ENCODE measurements at places on chromosomes 5 and 9.

DNA sequence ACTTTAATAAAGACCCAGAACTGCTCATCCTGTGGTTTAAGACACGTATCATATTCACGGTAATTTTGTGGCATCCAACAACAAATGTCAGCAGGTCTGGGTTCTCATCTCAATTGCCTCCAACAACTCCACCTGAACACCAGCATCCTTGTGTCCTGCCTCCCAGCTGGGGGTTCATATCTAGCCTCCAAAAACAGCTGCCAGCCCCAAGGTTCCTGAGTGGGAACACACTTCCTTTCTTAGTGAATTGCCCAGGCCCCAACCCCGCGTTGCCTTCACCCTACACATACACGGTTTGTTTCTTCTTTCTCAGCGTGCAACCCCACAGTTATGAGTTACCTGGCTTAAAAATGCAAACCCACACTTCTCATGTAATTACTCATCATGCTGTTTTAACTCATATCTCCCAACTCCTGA, 77.9 kb downstream of the SEMA4D start:
- DNase-seq: no peak

DNA sequence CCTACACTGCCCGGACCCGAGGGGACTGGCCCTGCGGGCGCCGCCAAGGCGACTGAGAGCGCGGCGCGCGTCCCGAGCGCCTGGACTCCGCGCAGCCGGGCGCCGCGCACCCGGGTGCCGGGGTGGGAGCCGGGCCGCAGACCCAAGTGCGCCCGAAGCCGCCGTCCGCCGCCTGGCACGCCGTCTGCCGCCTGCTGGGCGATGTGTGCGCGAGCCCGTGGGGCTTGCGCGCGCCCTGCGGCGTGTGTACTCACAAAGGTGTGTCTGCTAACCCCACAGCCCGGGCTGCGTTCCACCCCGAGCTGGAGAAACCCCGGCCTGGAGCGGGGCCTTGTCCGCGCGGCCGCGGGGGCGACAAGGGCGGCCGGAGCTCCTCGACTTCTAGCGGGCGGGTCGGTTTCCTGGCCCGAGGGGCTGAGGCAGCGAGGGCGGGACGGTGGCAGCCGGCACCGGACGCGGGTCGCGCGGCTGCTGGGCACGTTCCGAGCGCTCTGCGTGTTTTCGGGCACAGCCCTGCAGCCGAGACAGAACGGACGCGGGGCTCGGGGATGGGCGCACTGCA, 1.1 kb upstream of the ZSWIM6 start:
- DNase-seq: peak; percentile 45

- no peak for DNase-seq
These were observed 33.4 kb upstream of the TBC1D2 start for GRCh38 chr9:98288881-98289280.

GRCh38 chr5:136332223-136333015, 32.9 kb downstream of the TRPC7 start:
- no peak for DNase-seq

DNA sequence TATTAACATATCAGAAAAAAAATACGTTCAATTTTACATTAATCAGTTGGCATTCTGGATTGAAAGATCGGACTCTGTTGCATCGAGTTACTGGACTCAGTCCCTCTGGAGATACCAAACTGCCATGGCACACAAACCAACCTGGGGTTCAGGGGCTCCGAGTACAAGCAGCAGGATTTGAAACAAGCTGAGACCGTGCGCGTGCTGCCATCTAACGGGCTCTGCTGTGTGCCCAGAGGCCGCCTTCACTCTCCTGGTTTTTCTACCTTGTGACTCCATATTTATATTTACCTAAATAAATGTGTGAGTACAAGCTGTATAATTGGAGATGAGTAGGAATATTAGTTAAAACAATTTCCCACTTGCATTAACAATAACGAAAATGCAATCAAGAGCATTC, 48.2 kb downstream of the ANXA1 start:
- no peak for DNase-seq

DNA sequence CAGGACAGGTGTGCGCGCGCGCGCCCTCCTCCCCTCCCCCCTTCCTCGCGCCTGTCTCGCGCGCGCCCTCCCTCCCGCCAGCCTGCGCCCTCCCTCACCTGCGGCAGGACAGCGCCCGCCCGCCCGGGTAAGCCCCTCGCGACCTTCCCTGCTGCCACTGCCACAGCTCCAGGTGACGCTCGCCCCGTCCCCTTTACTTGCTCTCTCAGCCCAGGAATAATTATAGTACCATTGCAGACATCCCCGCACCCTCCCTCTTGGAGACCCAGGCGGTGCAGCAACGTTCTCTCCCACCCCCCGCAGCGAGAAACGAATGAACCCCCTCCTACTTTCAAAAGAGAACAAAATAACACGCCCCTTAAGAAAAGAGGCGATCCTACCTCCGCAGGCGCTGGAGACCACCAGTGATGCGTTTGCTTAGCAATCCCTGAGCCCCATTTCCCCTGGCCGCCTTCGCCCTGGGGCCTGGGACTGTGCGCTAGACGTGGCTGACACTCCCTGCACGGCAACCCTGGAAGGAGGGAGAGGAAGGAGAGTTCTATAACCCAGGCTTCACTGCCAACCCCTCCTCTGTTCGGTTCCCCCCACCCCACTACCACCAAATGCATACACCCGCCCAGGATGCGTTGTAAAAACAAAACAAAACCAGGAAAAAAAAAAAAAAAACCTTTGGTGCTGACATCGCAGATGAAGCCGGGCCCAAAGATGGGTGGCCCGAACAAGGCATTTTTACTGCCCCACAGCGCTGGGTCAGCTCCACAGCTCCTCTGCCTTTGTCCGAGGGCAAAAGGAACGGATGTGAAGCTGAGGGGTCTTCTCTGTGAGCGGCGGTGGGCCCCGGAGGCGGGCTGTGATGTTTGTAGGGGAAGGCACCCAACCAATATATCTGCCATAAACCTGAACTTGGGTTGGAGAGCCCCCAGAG, 5.6 kb upstream of the PURA start:
- DNase-seq: no peak

DNA sequence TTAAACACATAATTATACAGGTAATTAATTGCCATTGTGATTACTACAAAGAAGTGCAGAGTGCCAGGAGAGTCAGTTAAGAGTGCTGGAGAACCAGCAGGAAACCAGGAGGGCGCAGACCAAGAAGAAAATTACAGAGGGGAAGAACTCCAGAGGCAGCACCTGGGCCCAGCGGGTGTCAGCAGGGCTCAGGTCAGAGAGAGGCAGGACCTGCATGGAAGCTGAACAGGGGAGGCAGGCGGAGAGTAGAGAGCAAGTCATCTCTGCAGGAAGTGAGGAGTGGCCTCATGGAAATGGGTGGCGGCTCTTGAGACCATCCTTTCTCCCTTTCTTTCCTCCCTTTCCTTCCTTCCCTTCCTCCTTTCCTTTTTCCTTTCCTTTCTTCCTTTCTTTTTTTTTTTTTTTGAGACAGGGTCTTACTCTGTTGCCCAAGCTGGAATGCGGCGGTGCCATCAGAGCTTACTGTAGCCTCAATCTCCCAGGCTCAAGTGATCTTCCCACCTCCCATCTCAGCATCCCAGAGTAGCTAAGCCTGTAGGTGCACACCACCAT, 4.0 kb upstream of the ZBTB34 start:
- DNase-seq: no peak

DNA sequence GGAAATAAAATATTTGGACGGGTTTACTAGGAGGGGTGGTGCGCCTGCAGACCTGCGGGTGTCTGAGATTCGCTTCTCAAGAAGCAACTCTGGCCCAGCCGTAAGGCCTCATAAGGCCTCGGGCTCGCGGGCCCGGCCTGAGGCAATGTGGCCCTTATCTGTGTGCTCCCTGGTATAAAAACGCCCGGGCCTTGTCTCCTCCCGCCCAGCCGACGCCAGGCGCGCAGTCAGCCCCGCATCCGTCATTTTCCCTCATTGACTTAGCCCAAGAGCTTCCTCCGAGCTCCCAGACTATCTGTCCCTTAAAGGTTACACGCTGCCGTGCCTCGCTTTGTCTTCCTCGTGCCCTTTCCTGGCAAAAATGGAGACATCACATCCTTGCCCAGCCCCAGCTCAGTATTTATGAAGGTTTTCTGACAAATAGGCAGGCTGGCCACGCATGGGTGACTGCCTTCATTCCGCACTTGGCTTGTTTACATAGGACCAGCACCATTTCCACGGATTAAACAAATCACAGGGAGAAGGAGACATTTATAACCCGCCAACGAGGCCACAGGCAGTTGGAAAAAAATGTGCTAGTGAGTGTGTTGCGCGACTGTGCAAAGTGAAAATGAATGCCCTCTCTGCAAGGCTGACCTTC, 74.5 kb upstream of the TBCA start:
- DNase-seq: no peak

- no peak for DNase-seq
These were observed 24.6 kb upstream of the SLC22A5 start for GRCh38 chr5:132344775-132345514.

Measured in stimulated activated CD8-positive, alpha-beta memory T cell treated with anti-CD3 and anti-CD28 coated beads, Interleukin-4, amount 100 ng/mL, for 1 hour (primary cell).